GM12891 (cell line): ENCODE measurements at places on chromosomes 1 and 21.

- no peak for DNase-seq
Observed at GRCh38 chr1:39177706-39178105, 26.8 kb upstream of the MACF1 start.

DNA sequence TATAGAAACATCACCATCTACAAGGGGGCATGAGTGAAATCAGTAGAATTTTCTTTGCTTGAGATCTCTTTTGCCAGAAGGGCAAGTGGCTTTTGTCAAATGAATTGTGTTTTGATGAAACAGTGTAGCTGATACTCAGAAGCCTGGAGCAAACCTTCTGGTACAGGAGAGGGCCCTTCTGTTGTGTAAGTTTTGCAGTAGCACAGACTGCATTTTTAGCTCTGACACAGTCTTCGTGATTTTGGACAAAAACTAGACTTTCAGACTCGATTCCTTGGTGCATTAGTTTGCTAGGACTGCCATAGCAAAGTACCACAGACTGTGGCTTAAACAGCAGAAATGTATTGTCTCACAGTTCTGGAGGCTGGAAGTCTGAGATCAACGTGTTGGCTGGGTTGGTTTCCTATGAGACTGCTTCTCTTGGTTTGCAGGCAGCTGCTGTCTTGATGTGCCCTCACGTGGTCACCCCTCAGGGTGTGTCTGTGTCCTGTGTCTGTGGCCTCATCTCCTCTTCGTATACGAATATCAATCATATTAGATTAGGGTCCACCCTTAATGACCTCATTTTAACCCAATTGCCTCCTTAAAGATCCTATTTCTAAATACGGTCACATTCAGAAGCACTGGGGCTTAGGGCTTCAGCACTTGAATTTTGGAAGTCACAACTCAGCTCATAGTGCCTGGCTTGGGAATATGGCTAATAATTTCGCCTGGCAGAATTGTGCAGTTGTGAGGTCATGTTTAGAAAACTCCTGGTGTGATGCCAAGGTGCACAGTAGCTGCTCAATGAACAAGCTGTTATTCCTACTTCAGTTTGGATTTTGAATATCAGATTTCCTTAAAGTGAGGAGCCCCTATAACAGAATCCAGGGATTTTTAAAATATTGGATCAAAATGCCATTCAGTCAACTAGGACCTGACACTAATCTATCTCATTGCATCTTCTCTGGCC, 21.2 kb upstream of the DISC1 start:
- no peak for DNase-seq

- no peak for DNase-seq
Observed at GRCh38 chr1:169890761-169891538, 2.7 kb downstream of the SCYL3 start.

DNA sequence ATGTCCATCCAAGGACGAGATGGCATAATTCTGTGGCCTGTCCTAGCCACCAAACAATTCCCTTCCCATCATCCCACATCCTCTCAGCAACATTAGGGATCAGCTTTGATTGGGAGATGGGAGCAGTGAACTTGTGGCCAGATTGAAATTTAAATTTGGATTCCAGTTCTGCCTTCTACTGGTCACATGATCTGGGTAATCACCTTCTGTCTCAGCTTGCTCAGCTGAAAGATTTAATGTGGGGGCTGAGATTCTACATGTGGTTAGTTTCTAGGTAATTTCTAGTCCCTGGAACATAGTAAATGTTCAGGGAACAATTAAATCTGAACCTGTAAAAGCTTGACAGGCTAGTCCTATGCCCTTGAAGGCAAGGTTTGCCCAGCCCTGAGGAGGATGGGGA, 3.2 kb downstream of the MYOCOS start:
- no peak for DNase-seq

- no peak for DNase-seq
Observed at GRCh38 chr1:59055908-59056719, 240.8 kb upstream of the FGGY start.

GRCh38 chr1:91124989-91125417, 103.2 kb upstream of the ZNF644 start:
- no peak for DNase-seq

- no peak for DNase-seq
Observed at GRCh38 chr1:225137976-225138375, 208.5 kb downstream of the DNAH14 start.

DNA sequence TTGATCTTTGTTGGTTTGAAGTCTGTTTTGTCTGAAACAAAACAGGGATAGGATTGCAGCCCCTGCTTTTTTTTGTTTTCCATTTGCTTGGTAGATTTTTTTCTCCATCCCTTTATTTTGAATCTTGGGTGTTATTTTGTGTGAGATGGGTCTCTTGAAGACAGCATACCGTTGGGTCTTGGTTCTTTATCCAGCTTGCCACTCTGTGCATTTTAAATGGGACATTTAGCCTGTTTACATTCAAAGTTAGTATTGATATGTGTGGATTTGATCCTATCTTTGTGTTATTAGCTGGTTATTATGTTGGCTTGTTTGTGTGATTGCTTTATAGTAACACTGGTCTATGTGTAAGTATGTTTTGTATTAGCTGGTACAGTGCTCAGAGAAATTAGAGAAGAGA, 40.9 kb downstream of the GIPC2 start:
- DNase-seq: no peak

DNA sequence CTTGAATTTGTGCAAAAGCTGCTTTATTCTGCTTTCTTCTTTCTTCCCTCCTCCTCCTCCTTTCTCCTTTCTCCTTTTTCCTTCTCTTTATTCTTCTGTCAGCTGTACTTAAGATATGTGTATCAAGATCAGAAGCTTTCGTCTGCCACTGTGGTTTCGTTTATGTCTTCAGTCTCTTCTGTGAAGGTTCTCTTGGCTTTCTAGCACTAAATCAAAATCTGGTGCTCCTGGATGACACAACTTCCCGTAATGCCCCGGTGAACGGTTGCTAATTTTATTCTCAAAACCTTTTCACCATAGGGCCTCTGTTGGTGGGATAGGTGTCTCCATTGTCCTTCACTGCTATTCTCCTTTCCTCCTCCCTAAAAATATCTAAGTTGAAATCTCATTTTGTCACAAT, 5.0 kb downstream of the ATF6 start:
- no peak for DNase-seq

GRCh38 chr1:100448366-100448765, 89.6 kb upstream of the GPR88 start:
- DNase-seq: no peak

DNA sequence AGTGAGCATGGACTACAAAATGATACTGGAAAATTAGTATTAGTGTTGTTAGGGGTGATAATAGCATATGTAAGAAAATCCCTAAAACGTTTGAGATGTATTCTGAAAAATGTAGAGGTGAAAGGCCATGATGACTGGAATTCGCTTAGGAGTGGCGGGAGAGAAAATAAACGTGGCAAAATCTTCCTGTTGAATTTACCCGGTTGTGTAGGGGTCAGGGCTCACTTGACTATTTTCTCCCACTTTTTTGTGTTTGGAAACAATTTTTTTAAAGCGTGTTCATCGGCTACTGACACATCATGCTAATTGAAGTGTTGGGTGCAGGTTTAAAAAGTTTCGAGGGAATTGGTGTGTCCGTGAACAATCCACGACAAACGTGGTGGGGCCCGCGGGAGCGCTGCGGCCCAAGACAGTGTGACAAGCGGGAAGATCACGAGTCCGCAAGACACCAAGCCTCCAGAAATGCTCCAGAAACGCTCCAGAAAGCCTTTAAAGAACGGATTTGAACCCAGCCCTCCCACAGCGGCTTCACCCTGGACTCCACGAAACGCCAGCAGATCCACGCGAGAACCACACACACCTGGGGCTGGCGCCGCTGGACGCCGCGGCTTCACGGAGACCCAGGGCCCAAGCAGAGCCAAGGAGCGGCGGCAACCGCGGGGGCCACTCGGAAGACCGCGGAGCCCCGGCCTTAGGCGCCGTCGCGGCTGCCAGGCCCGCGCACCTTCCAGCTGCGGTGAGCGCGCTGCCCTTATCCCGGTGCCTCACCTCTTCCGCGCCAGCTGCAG, 573 bp downstream of the PSMG1 start:
- no peak for DNase-seq

- no peak for DNase-seq
Observed at GRCh38 chr21:42993051-42993712, 18.8 kb downstream of the PKNOX1 start.

DNA sequence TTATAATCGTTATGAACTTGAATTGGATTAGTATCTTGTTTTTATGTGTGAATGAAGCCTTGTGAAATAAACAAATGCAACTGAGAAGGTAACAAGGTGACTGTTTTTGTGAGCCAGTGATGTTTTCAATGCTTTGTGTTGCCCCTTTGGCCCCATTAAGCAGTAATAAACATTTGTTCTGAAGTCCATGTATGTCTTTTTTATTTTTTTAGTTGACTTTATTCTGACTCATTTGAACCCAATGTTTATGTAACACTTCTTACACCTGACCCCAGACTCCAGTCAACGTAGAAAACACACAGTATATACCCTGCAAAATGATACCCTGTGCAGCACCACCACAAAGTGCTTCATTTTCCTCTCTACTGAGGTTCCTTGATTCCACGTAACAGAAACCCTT, 4.6 kb upstream of the CACYBP start:
- no peak for DNase-seq

DNA sequence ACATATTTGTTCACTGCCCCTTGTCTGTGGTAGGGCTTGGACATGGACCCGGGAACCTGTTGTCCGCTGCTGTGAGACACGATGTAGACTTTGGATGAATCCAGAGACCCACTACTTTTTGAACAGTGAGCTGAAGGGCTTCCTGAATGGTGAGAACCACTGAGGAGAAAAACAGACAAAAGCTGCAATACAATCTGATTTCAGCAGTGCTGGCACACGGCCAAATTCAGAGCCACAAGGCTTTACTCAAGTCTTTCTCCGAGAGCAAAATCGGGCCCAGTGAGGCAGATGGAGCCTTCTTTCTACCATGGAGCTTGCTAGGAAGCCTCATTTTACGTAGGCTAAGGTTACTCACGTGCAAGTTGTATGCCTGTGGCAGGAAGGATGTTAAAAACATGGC, 197.6 kb downstream of the SIPA1L2 start:
- DNase-seq: no peak

DNA sequence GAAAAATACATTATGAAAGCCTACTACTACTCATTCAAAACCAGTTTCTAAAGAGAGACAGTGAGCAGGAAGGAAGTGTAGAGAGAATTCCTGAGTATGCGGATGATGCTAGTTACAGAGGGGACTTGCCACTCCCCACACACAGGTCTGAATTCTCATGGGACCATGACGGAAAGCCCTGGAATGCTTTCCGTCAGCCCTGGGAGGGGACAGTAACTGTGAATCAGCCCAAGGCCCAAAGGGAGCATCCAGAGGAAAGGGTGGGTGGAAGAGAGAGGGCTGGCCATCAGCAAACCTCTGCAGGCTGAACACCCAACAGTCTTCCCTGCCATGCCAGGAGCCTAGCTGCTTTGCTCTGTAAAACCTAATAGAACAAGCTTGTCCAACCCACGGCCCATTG, 36.4 kb downstream of the RCSD1 start:
- no peak for DNase-seq

DNA sequence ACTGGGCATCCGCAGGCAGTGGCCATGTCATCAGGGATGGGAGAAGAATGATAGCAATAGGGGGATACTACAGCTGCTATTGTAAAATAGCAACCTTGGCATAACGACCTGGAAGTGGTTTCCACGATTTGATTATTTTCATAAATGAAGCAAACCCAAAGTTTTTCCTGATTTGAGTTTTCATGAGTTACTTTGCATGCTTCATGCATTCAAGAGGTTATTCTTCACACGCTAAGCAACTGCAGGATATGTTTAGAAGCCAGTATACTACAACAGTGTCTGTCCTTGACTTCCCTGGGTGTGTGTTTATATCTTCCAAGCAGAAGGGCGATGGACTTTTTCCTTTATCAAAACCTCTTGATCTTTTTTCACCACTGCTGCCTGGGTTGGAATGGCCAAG, 281.1 kb upstream of the DUSP10 start:
- DNase-seq: no peak

DNA sequence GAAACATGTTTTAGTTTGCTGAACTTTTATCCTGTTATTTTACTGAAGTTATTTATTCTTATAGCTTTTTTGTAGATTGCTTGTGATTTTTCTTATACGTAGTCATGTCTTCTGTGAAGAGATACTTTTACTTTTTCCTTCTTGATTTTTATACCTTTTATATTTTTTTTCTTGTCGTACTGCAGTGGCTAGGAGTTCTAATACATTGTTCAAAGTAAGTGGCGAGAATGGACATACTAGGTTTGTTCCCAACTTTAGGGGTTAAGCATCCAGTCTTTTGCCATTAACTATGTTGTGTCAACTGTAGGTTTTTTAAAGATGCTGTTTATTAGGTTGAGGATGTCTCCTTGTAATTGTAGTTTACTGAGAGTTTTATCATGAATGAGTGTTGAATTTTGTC, 36.3 kb downstream of the MAN1A2 start:
- no peak for DNase-seq

DNA sequence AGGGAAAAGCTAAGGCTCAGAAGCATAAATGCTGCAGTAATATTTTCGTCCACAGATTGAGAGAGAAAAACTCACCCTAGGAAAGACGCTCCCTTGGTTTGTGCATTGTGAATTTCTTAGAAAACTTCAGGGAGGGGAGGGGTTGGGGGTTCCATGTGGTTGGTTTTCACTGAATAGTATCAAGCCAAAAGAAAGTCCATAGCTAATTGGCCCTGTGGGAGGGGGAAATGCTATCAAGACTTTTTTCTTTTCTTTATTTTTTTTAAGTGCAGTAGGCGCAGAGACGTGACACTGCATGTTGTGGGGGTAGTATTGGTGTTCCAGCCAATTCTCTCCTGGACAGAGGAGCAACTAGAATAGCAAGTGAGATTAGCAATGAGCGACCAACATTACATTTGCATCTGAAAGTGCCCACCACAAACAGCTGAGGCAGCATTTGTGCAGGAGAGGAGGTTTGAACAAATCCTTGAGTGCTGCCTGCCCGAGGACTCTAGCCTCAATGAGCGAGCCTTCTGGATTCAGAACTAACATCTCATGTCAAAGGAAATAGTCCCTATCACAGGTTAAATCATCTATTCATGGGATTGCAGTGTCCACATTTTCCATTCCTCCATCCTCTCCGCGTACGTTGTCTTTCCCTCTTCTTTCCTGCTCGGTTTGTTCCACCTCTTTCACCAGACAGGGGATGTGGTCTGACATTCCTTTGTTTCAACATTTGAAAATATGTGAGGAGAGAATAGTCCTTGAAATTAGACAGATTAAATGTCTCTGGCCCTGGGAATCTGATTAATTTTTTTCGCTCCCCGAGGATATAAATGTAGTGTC, 118.0 kb upstream of the MARK1 start:
- DNase-seq: no peak

- DNase-seq: no peak
Observed at GRCh38 chr1:68111519-68112436, 61.4 kb upstream of the DIRAS3 start.

DNA sequence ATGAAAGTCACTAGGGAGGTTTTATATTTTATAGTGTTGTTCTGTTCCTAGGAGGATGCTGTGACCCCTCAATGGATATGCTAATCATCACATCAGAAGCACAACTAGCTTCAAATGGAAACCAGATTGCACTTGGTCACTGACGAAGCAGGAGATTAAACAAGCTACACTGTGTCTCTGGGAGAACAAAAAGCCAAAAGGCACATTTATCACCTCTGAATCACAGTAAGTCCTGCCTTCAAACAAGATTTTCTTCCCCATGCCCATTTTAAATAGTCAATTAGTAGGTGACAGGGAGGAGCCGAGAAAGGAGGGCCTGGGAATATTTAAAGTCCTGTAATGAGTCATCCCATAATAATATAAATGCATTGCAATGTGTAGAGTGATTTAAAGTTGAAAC, 38.1 kb downstream of the RGS2 start:
- no peak for DNase-seq
